NCI-H2029 (cell line): ENCODE measurements at places on chromosomes 12 and 14.

DNA sequence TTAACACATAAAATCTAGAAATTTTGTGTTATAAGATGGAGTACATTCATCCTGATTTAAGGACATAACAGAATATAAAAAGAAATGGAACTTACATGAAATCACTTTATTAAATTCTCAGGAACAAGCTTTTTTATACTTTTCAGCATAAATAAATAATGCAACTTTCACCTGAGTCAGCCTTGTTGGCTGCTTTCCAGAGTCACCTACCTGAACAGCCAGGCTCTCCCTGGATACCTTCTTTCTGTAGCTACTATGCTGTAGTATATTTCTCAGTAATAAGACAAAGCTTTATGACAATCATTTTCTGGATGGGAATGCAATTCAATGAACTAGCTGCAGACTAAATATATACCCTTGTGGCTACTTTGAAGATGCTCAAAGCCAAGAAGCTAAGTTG lies 111.9 kb downstream of the NTS start:
- DNase-seq = no peak

GRCh38 chr12:19312637-19313036 lies 126.7 kb upstream of the AEBP2 start:
- DNase-seq = no peak

GRCh38 chr12:28936221-28936620 lies 212.9 kb upstream of the FAR2 start:
- no peak for DNase-seq

- DNase-seq = no peak
Measured at GRCh38 chr12:63836936-63837335, 7.6 kb upstream of the SRGAP1 start.

- no peak for DNase-seq
Measured at GRCh38 chr12:124915239-124916236, 1.1 kb upstream of the UBC start.

- no peak for DNase-seq
Measured at GRCh38 chr14:85308531-85309300, 221.2 kb upstream of the FLRT2 start.

DNA sequence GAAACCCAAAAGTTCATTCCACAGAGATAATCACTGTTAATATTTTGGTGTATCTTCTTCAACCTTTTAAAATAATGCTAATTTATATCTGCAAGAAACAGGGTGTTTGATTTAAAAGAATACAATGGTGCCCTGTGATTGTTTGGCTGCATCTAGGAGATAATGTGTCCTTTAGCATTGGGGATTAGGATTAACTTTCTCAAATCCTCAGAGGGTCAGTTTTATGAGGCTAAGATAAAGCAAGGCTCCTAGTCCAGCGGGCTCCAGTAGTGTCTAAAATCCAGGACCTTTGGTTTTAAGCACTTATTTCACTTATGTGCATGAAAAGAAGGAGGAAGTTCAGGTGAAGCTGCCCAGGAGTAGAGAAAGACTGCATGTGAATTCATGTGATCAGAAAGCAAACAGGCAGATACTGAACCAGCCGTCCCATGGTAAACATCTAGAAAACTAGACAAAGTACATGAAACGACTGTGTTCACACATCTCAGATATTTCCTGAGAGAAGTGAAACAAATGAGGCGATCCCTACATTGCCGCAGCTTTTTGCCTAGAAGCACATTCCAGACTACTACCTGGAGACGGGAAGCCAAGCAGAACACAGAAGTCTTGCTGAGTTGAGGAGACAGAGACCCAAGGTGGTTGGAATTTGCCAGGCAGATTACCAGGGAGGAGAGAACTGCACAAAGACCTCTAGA lies 129.1 kb upstream of the MAX start:
- DNase-seq = no peak

GRCh38 chr12:6425590-6426531 lies 18.9 kb upstream of the CD27 start:
- no peak for DNase-seq

DNA sequence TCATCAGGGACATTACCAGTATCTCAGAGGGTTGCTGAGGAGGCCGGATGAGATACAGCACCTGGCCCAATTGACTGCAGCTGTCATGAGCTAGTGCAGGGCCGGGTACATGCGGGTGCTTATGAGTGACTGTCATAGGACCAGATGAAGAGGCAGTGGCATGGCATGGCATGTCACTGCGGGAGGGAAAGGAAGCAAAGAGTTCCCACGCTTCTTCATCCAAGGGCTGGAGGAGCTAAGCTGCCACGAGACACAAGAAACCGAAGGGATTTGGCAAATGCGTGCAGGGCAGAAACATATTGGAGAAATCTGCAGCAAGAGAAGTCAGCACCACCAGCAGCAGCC lies 10.7 kb upstream of the GPX2 start:
- DNase-seq = no peak

- no peak for DNase-seq
Measured at GRCh38 chr14:96592591-96593386, 90.6 kb downstream of the PAPOLA start.

- DNase-seq = no peak
Measured at GRCh38 chr12:108169708-108170107, 40.6 kb downstream of the WSCD2 start.

GRCh38 chr14:99983251-99984015 lies 81.8 kb upstream of the EVL start:
- DNase-seq = no peak

- DNase-seq = no peak
Measured at GRCh38 chr14:96363751-96364336, 518 bp downstream of the GSKIP start.

DNA sequence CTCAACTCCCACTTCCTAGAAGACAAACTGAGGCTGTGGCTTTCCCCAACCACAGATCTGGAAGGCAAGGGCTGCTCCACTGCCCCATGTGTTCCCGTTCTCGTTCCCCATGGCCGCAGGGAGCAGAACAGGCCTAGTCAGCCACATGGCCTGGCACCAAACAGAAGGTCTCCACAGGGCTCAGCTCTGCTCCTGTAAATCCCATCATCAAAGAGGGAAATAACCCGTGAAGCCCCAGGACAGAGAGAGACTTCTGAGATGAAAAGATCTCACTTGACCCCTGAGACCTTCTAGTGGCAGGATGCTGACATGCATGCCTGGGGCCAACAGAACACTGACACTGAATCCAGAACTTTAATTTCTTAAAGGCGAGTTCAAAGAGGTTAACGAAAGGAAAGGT lies 68.9 kb downstream of the BCL11B start:
- DNase-seq = no peak

DNA sequence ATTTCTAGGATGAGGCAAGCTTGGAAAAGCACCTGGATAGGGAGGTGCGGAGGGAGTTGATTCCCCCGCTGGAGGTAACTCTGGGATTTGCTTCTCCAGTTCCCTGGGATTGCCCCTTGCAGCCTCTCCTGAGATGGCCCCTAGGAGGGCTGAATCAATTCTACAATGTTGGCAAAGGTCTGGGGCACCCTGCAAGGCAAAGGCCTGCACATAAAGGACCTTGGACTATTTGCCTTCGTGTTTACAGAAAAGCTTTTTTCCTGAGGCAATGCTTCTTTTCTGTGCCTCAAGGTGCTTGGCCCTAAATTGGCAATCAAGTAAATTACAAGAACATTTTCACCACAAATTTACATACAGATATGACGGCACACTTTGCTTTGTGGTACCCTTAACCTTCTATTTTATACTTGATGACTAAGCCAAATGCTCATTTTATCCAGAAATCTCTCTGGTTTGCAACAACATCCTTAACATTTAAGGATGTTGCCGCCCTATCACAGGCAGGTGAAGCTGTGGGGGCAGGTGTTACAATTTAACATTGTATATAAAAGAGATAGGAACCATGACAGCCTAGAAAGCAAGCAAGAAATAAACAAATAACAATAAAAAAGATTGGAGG lies 40.3 kb downstream of the TIMELESS start:
- no peak for DNase-seq

- no peak for DNase-seq
Measured at GRCh38 chr12:6085841-6086240, 38.6 kb downstream of the VWF start.

GRCh38 chr14:38616959-38617358 lies 361.1 kb upstream of the CLEC14A start:
- peak; percentile 41 for DNase-seq

- peak; percentile 95 for DNase-seq
Measured at GRCh38 chr12:124720681-124721500, 142.8 kb downstream of the SCARB1 start.

DNA sequence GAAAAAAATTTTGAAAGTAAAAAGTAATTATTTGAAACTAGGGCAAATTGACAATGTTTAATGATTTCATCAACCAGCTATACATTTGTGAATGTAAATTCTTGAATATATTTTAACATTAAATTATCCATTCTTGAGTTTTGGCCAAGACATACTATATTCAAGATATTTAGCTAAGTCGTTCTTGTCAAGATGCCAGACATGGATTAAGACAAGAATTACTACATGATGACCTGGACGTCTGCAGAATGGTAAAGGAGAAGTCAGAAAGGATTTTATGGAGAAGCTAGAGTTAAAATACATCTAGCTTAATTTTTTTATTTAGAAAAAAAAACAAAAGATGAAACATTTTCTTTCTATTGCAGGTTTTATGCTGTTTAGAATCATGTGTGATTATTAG lies 255.8 kb downstream of the TMTC2 start:
- DNase-seq = no peak

GRCh38 chr12:90953956-90954421 lies 987 bp downstream of the CCER1 start:
- no peak for DNase-seq

GRCh38 chr12:9973949-9974348 lies 2.7 kb downstream of the CLEC12A start:
- no peak for DNase-seq

GRCh38 chr12:18943200-18943599 lies 186.3 kb upstream of the PLEKHA5 start:
- no peak for DNase-seq

GRCh38 chr12:123801573-123802178 lies 39.6 kb downstream of the DNAH10 start:
- no peak for DNase-seq

DNA sequence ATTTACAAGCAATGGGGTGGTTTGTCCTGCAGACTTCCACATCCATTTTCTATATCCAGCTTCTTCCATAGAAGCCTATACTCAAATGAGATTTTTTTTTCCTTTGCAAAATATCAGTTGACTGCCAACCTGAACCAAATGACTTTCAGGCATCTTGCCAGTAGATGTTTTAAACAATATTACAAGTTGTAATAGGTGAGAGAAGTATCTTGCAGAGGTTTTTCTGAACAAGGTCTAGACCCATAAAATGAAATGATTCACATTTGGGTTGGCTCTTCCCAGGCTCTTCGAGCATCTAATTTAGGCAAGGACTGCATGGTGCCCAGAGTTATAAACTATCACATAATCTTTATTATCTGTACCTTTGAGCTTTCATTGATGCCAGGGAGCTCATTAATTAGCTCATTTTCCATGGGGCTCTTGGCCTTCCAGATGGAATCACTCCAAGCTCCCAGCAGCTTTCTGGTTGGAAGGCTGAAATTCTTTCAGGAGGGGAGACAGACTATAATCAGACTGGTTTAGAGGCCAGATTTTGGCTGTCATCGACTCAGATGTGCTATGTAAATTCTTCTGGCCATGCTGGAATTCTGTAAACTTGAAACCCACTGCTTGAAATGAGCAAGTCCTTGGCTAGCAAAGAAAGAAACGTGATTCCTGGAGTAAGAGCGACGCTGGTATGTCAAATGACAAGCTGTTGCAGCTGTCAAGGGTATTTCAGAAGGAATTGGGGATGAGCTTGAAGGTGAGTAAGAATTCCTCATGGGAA lies 32.2 kb upstream of the DICER1 start:
- no peak for DNase-seq

GRCh38 chr12:98533723-98534251 lies 18.4 kb downstream of the TMPO start:
- DNase-seq = no peak

DNA sequence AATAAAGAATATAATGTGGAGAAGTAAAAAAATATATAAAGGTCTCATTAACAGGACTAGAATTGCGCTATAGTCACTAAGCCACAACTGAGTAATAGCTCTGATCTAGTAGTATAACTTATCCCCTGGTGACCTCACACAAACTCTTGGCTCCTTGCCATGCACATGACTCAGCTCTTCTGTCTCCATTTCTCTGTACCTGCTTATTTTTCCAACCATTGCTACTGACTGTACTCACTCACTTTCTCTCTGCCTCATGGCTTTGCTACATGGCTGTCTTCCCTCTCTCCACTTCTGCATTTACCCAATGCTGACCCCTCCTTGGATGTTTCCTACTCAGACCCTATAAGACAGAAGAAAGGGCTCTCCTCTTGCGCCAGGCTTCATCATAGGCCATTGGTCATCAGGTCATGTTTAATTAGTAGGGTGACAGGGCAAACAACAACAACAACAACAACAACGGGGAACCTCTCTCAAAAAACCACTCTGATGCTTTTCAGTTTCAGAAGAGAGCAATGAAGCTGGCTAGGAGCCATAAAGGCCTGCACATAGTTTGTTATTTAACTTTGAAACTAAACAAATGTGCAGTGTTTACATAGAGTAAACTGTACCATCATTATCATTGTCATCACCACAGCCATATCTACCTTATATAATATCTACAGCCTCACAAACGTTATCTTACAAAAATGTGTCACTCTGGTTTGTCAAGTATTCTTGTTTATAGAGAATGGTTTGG lies 25.6 kb upstream of the KRAS start:
- DNase-seq = peak; percentile 72

DNA sequence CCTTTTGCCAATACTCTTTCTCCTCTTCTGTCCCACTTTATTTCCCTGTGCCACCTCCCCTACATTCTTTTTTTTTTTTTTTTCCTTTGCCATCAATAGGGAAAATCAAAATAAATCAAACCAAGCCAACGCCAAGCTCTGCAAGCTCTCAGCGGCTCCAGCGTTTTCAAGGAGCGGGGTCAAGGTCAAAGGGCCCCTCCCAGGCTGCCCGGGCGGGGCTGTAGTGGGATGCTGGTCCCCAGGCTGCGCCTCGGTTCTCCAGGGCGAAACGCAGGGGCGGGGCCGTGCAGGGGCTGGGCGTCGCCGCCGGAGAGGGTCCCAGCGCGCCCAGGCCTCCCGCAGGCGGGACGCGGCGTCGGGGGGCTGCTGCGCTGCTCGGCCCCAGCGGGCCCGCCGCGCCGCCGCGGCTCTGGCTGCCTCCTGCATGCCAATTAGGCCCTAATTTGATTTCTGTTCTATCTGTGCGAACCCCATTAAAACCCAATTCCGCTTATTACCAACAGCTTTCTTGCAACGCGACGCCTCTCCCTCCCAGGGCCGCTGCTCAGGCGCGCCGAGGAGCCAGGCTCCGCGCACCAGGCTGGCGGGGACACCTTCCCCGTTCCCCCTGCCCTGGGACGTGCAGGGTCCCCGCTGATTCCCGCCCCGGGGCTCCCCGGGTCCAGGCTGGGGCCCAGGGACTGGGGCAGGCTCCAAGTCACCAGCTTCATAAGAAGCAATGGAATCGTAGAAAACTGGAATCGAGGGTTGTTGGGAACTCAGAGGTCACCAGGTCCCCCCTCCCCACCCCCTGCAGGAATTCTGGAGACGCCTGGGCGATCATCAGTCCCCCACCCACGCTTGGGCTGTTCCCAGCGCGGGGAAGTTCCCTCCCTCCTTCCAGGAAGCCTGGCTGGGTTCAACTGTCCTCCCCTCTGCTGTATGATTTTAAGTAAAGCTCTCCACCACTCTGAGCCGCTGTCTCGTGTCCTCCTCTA lies 50.7 kb upstream of the MAP1LC3B2 start:
- DNase-seq = no peak

GRCh38 chr12:94603434-94604365 lies 46.7 kb downstream of the TMCC3 start:
- no peak for DNase-seq

GRCh38 chr14:68649476-68650189 lies 143.2 kb downstream of the ZFP36L1 start:
- no peak for DNase-seq

- peak; percentile 3 for DNase-seq
Measured at GRCh38 chr12:29164477-29165393, 15.7 kb downstream of the FAR2 start.

- DNase-seq = no peak
Measured at GRCh38 chr14:75911883-75912282, 69.9 kb downstream of the TGFB3 start.
